ENCODE measurements at places on chromosomes 11 and 22.

GRCh38 chr11:114059984-114060391 lies 477 bp downstream of the ZBTB16 start:
- no peak for DNase-seq

GRCh38 chr22:20463324-20464095 lies 25.9 kb upstream of the SCARF2 start:
- peak; percentile 50 for DNase-seq

- no peak for DNase-seq
Measured at GRCh38 chr11:110128161-110128560, 35.0 kb downstream of the ZC3H12C start.

GRCh38 chr11:9078113-9079086 lies 13.0 kb downstream of the SCUBE2 start:
- no peak for DNase-seq

GRCh38 chr11:100789500-100789899 lies 102.4 kb downstream of the ARHGAP42 start:
- DNase-seq: no peak

- no peak for DNase-seq
Measured at GRCh38 chr11:81840380-81840779, 893.3 kb downstream of the FAM181B start.

DNA sequence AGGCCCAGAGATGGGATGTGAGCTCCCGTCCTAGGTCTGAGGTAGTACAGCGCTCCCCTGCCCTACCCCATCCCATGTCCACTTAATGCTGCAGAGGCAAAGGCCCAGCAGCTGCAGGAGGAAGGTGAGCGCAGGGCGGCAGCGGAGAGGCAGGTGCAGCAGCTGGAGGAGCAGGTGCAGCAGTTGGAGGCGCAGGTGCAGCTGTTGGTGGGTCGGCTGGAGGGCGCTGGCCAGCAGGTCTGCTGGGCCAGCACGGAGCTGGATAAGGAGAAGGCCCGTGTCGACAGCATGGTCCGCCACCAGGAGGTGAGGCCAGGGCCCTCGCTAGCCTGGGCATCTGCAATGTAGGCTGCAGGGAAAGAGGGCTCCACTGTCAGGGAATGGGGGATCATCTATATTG lies 15.2 kb downstream of the CCDC157 start:
- no peak for DNase-seq

DNA sequence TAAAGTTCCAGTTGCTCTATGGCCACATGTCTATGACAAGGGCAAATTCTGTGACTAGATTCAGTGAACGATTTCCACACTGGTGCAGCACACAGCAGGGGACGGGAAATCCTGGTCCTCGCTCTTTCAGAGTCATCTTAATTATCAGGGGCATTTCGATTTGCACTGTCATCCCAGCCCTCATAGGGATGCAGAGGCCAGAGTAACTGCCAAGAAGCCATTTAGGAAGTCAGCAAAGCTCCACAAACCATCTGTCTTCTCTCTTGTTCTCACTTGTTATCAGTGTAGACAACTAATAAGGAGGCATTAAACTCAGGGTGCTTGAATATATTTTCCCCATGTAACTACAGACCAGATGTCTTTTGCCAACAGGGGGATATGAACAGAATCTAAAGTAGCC lies 151.7 kb downstream of the STK33 start:
- no peak for DNase-seq

- no peak for DNase-seq
Measured at GRCh38 chr11:7967826-7968225, 2.6 kb upstream of the NLRP10 start.

DNA sequence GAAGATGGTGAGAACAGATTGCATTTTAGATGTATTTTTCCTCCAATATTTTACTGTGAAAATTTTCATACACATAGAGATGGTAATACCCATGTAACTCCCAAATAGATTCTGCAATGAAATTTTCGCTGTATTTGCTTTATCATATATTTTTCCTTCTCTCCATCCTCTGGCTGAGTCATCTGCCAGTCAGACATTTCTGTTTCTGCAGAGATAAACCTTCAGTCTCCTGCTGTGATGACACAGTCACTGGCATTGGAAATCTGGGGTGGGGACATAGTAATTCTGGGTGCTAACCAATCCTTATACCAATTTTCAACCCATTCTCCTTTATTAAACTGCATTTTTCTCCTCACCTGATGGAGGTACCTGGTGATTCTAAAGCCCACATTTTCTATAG lies 33.7 kb downstream of the SVIP start:
- DNase-seq: no peak

DNA sequence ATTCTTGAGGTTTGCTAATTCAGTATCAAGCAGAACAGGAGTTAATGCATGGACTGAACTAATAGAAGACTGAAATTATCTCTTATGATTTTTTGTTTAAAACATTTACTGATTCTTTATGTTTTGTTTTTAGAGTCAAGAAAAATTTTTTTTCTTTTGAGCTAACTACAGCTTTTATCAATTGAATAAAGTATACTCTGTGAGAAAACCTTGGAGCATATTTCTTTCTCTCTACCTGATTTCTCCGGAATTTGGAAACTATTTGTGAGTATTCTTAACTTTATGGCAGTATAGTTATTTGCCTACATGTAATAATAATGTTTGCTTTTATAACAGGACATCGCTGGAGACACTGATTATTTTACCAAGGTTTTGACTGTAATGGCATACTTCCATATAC lies 18.1 kb upstream of the CRTAM start:
- no peak for DNase-seq

GRCh38 chr11:99069856-99070444 lies 49.2 kb downstream of the CNTN5 start:
- DNase-seq: no peak

GRCh38 chr11:17640493-17641164 lies 78.7 kb upstream of the MYOD1 start:
- DNase-seq: no peak

GRCh38 chr22:29629903-29630516 lies 26.6 kb downstream of the NF2 start:
- DNase-seq: no peak

- no peak for DNase-seq
Measured at GRCh38 chr22:31577711-31578110, 81.4 kb downstream of the SFI1 start.

DNA sequence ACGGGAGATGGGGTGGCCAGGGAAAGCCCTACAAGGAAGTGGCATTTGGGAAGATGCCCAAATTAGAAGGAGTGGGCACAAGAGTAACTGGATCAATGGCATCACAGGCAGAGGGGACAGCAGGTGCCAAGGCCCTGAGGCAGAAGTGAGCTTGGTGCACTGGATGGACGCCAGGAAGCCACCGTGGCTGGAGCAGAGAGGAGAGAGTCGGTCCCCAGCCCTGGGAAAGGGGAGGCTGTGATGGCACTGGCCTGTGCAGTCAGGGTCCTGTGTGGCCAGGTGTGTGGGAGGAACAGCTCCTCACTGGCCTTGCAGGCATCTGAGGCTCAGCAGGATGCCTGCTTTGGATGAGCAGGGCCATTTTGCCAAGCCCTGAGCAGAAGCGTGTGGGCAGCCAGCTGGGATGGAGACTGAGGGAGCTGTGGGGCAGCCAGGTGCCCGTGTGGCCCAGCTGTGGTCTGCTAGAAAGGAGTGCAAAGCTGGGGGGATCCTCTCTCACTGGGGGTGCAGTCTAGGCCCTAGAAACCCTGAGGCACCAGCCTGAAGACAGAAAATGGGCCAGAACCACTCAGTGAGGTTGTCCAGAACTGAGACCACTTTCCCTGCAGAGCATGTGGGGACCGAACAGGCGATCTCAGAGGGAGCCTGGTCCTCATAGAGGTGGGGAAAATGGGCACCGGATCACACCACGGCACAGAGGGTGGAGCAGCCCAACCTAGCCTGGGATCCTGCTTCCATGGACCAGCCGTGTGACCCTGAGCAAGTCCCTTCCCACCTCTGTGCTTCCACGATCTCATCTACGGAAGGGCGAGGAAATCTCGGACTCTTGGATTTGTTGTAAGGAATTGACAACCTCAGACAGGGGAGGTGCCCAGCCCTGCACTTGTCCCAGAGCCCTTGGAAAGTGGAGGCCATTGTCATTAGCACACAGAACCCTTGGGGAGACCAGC lies 78.6 kb upstream of the RTL6 start:
- no peak for DNase-seq

DNA sequence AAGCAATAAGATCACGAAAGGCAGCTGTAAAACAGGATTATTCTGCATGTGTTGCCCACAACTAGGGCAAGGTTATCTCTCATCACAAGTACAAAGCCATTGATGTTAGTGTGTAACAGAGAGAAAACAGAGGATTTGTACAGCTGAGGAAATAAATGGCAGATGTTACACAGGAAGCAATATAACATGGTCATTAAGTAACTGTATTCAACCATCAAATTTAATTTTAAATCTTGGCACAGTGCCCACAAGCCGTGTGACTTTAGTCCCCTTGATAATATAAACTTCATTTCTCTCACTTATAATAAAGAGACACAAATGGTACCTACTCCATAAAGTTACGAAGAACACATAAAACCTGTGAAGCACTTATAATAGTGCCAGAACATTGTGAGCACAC lies 17.3 kb downstream of the OR51E2 start:
- DNase-seq: no peak

- no peak for DNase-seq
Measured at GRCh38 chr11:72546866-72547265, 112.5 kb upstream of the CLPB start.

DNA sequence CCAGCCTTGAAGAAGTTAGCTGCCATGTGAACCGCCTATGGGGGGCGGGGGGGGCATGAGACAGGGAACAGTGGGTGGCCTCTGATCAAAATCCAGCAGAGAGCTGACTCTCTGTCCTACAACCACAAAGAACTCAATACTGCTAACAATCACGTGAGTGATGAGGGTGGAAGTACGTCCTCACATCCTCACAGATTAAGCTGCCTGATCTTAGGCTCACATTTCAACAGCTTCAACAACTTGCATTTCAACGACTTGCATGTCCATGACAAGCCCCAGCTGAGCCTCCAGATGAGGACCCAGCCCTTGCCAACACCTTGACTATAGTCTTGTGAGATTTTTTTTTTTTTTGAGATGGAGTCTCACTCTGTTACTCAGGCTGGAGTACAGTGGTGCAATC lies 51.6 kb downstream of the CLMP start:
- no peak for DNase-seq

DNA sequence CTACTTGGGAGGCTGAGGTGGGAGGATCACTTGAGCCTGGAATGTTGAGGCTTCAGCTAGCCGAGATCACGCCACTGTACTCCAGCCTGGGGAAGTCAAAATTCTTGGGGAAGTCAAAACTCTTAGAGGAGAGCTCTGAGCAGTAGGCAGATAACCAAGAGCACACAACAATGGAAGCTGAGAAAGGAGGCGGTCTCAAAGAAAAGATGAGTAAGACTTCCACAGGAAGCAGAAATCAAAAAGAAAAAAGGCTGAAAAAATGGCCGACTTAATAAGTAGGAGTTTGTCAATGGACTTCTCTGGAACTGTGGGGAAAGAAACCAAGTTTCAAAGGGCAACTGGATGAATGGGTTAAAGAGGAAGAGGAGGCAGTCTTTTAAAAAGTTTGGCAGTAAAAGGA lies 32.1 kb downstream of the RAB30 start:
- no peak for DNase-seq

- no peak for DNase-seq
Measured at GRCh38 chr11:299951-300735, 817 bp upstream of the IFITM5 start.

DNA sequence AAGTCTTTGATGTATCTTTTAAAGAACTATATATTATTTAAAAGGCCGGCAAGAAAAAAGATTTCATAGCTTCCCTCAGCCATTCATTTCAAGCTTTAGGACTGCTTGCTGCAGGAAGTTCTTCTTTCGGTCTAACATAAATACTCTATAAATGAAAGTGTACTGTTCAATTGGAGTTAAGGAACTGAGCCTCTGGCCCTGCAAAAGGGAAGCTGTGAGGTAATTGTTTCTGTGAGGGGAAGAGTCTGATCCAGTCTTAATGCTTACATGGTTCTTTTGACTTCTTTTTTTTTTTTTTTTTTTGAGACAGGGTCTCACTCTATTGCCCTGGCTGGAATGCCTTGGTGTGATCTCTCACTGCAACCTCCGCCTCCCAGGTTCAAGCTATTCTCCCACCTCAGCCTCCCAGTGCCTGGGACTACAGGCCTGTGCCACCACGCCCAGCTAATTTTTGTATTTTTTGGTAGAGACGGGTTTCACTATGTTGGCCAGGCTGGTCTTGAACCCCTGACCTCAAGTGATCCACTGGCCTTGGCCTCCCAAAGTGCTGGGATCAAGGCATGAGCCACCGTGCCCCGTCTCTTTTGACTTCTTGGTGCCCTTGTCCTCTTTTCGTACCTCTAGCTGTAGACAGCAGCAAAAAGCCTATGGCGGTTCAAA lies 4.7 kb upstream of the TRIM29 start:
- no peak for DNase-seq

- DNase-seq: no peak
Measured at GRCh38 chr11:27100534-27100933, 59.9 kb downstream of the BBOX1 start.

- no peak for DNase-seq
Measured at GRCh38 chr11:59272771-59273372, 60.1 kb upstream of the MPEG1 start.

DNA sequence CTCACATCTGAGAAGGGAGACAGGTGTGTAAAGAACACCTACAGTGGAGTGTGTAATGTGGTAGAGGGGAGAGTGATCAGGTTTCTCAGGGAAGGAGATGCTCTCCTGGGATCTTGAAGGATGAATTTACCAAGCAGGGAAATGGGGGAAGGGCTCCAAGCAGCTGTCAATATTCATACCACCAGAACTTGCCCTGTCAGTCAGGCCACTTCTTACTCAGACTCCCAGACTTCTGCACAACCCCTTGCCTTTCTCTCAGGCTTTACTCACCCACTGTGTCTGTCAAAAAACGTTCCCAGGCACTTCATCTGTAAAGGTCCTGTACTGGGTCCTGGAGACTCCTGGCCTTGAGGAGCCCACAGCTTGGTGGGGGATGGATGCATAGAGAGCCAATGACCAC lies 14.0 kb upstream of the FCHSD2 start:
- no peak for DNase-seq

- DNase-seq: no peak
Measured at GRCh38 chr11:33437529-33437928, 180.3 kb downstream of the HIPK3 start.

GRCh38 chr11:20844630-20845029 lies 175.2 kb downstream of the NELL1 start:
- DNase-seq: no peak

DNA sequence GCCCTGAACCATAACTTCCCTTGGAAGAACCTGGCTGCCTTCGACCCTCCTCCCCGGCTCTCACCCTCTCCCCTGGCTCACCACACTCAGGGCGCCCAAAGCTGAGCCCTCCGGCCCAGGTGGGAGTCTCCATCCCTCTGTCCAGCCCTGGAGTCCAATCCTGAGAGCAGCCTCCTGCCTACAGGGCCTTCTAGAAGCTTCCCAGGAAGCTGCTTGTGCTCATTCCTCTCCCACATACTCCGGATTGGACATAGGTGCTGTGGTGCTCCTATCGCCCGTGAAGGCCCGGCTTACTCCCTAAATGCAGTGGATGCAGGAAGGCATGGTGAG lies 1332.0 kb downstream of the BRD1 start:
- DNase-seq: no peak

All from memory B cell (primary cell).